ENCODE measurements at places on chromosomes 2 and 18.

DNA sequence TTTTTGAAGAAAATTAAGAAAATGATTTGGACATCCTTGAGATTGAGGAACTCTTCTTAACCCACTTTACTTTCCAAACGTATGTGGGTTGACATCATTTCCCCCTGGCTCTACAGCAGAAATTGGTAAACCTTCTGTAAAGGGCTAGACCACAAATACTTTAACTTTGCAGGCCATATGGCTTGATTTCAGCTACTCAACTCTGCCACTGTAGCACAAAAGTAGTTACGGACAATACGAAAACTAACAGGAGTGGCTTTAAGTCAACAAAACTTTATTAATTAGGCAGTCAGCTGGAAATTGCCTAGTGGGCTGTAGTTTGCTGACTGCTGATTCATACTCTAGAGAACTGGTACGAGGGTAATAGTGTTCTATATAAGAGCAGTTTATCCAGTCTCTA is 83.2 kb upstream of the DTNB start:
- no peak for DNase-seq

DNA sequence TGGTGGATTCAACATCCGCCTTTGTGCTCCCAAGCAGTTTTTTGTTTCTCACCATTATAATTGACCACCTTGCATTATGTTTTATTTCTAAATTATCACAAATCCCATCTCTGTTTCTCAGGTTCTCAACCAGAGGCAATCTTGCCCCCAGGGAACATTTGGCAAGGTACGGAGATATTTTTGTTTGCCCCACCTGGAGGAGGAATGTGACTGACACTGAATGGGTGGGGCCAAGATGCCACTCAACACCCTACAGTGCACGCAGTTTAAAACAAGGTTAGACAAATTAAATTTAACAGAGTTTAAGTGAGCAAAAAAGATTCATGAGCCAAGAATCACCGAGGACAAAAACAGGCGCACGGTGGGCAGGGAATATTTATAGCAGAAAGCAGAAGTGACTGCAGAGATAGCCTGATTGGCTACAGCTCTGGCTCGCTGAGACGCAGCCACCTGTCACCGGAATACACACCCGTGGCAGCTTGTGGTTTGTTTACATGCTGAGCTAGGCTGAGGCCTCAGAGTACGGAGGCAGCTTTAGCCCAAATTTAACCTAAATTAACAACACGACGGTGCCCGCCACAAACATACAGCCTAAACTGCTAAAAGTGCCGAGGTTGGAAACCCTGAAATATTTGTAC is 150.0 kb upstream of the ALKAL2 start:
- DNase-seq = no peak

GRCh38 chr18:24941174-24941951 is 410.6 kb downstream of the ZNF521 start:
- DNase-seq = no peak

DNA sequence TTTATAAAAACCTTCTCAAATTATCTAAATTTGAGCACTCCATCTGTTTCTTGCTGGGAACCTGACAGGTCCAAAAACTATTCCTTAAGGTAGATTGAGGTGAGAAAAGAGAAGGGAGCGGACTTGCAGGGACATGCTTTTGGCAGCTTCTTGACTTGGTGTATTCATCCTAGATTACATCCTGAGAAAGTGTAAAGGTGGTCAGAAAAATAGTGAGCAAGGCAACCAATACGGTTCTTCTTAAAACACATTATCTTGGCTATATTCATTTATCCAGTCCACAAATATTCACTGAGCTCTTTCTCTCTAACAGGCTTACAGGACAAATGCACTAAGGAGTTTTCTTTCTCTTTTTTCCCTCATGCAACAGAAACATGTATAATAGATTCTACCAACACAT is 230.0 kb downstream of the LRP1B start:
- DNase-seq = no peak

DNA sequence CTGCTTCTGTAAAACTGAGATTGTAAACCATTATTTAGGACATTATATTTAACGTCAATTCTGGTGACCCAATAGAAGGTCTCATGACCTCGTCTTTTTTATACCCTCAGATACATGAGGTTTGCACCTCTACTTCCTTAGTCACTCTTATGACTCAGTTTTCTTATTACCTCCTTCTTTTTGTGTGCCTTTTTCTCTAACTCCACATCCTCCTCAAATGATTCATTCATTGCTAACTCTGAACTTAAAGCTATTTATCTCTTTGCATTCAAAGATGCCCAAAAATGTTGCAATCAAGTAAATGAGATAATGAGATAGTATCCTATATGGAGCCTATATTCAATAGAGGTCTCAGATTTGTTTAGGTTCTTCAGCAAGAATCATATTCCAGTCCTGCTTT is 121.0 kb upstream of the KYNU start:
- DNase-seq = peak; percentile 38

GRCh38 chr2:160940271-160940670 is 220.0 kb upstream of the TANK start:
- no peak for DNase-seq

- no peak for DNase-seq
Observed at GRCh38 chr2:203949228-203949627, 12.7 kb downstream of the ICOS start.

DNA sequence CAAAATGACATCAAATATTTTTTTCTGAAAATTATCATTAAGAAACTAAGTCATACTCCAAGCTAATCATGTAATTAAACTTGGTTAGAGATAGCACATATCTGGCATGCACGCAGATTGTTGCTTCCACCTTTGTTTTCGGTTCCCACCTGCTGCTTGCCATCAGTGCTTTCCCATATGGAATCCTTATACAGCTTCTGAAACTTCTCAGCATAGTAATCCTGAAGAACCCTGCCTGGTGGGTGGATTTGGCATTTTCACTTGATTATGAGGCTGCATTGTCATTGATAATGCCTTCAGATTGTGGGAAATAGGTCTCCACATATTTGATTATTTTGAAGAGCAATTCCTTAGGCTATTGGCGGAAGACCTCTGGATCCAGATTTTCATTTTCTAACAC is 47.5 kb downstream of the ZC3H6 start:
- DNase-seq = no peak

GRCh38 chr2:205715831-205716525 is 33.7 kb downstream of the NRP2 start:
- no peak for DNase-seq

- no peak for DNase-seq
Observed at GRCh38 chr2:224927646-224928173, 114.6 kb downstream of the DOCK10 start.

DNA sequence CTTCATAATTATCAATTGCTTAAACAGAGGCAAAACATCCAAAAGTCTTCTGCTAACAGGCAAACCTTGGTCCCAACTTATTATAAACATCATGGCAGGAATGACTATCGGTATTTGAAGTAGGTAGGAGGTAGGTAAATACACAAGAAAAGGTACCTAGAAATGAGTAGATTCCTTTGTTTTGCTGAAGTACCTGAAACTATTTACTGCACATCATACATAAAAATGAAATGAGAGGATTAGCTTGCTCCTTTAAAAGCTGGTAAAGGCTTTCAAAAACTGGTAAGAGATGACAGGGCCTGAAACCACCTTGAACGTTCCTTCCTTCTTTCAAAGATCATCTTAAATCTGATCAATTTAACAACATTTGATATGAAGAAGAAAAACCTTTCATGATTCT is 55.2 kb upstream of the MAPRE2 start:
- no peak for DNase-seq

GRCh38 chr2:232567721-232568120 is 17.2 kb downstream of the EIF4E2 start:
- no peak for DNase-seq

- DNase-seq = no peak
Observed at GRCh38 chr2:468648-469336, 180.9 kb upstream of the ALKAL2 start.

DNA sequence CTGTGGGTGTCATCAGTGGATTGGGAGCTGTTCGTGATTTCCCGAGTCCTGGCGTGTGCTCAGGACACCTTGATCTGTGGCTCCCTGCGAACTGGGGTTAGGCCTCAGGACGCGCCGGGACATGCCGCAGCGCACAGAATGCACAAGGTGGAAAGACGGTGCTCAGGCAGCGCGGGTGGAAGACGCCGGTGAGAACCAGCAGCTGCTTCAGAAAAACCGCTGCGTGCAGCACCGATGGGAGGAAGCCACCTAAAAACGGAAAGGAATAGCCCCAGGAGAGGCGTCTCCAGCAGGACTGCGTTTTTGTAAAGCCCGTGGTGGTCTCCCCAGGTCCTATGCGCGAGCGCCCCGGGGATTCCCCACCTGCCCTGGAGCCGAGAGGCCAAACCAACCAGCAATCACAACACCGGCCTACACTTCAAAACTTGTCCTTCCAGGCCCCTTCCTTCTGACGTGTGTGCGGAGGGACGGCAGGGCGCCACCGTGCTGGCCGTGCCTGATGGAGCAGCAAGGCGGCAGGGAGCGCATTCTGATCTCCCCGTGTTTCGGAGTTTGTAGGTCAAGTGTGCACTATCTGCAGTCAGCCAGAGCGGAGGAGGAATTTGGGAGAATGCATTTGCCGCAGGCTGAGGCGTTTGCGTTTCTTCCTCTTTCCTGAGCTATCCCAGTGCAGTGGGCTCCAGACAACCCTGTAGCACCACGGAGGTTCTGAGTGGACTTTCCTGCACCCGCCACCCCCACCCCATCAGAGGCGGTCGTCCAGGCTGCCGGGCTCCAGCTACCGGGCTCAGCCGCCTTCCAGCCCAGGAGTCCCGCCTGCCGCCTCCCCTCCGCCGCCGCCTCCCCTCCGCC is 32.2 kb downstream of the RTP5 start:
- no peak for DNase-seq

DNA sequence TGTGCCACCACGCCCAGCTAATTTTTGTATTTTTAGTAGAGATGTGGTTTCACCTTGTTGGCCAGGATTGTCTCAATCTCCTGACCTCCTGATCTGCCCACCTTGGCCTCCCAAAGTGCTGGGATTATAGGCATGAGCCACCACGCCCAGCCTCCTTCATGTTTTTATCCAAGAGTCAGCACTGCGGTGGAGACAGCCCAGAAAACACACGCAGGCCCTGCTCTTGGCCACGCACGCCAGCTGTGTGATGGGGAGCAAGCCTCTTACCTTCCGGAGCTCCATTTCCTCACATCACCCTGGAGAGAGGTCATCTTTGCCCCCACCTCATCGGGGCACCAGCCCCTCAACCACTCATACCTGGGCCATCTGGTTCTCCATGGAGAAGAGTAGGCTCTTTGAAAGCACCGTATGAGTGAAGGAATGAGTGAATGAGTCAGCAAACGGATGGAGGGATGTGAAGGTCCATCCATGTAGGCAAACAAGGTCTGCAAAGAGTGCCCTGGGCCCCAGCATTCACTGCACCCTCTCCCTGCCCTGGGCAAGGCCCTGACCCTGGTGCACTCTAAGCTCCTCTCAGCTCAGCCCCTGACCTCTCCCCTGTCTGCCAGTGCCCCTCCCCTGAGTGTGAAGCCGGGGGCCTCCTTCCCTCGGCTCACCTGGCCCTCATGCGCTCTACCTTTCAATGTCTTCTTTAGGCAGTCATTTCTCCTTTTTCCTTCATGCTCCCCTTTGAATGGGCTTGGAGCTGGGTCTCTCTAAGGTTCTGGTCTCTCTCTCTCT is 7.4 kb downstream of the GYPC start:
- no peak for DNase-seq

- no peak for DNase-seq
Observed at GRCh38 chr18:35949090-35949489, 23.4 kb upstream of the RMP24 start.

- DNase-seq = peak; percentile 5
Observed at GRCh38 chr2:71798266-71799012, 345.1 kb downstream of the DYSF start.

DNA sequence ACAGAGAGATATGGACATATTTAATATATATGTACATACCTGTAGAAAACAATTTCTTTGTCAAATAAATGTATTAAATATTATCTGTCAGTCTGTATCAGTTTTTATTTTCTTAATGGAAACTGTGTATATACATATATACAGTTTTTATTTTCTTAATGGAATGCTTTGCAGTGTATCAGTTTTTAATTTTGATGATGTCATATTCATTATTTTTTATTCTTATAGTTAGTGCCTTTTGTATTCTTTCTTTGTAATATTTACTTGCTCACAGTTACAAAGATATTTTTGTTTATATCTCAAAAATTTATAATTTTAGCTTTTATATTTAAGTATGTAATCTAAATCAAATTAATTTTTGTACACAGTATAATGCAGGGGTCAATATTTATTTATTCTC is 20.6 kb downstream of the KCNH7 start:
- no peak for DNase-seq

GRCh38 chr18:30855762-30856161 is 186.8 kb downstream of the DSC3 start:
- no peak for DNase-seq

DNA sequence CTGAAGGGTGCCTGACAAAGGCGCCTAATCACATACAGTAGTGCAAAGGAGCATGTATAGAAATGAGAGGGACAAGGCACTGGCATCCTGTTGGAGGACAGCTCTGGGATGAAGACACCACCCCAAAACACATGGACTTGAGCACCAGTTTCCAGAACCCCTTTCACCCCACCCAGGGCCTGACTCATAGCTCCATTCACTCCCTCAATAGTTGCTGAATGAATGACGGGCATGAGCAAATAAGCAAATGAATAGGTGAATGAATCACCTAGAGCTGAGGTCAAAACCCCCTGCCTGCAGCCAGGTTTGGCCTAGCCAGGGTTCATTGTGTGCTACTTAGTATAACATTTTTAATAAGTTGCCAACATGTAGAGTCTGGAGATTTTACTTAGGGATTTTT is 66.3 kb downstream of the NRP2 start:
- DNase-seq = peak; percentile 92

- no peak for DNase-seq
Observed at GRCh38 chr2:67895227-67895941, 167.4 kb downstream of the C1D start.

- DNase-seq = no peak
Observed at GRCh38 chr2:70906439-70907005, 29.2 kb upstream of the ATP6V1B1 start.

DNA sequence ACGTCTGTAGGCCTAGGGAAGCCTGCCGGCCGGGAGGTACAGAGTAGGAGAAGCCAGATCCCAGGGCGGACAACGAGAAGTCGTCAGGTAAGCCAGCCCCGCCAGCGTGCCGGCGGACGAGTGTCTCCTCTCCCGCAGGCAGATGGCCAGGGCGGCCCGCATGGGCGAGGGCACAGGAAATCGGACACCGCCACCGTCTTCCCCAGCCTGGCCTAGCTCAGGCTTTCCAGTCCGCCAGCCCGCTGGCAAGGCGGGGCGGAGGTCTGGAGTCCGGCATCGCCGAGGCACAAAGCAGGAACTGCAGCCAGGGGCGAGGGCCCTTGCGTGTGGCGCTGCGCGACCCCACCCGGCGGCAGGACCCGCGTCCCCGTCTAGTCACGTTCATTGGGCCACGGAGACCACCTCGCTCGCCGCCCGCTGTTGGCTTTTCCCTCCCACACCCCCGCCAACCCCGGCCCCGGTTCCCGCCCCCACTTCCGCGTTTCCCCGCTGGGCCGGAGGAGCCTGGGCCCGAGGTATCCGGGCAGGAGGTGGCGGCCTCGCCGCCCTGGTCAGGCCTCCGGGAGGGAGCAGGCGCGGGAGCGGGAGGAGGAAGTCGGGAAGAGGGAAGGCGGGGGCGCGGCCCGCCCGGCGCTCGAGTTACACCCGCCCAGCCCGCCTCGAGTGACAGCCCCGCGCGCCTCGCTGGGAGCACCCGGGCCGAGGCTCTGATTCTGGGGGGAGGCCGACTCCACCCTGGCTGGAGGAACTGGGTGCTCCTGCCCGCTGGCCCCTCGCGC is at the start of gene GPD2:
Gene GPD2 (plus strand): TSS at position 662 of the 779 bp plus-strand sequence. CDS start 39,727 bp downstream, outside the sequence.
- no peak for DNase-seq
